PC-9 (cell line): ENCODE measurements at places on chromosomes 3 and 15.

DNA sequence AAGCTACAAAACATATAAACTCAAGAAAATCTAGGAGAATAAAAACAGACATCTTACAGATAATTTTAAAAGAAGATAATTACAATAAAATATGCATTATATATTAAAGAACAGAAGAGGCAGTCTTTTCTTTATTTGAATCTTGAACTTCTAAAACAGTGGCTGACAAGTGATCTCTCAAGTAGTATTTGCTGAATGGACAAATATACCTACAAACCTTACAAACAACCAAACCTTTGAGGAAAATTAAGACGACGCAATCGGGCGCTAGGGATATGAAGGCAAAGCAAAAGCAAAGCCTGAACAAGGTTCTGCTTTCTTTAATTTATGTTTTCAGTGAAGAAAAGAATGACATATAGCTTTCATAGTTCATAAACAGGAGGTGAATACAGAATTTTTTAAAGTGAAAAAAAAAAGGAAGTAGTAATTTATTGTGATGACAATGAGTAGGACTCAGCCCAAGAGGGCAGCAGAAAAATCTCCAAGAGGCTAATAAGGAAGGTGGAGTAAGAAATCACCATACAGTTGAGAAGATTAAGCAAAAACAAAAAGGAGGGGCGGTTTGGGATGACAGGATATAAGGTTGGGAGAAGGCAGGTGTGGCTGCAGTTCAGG lies 347.8 kb downstream of the TBC1D5 start:
- no peaks in the 10 kb centered on the region for H3K36me3 ChIP-seq
- H3K4me3 ChIP-seq, result no peak overlapping the region
- no peak overlapping the region for H3K27ac ChIP-seq
- H3K4me1 ChIP-seq, result no peaks in the 10 kb centered on the region

- H3K27me3 ChIP-seq, result no peaks in the 10 kb centered on the region
- H3K27ac ChIP-seq, result no peak overlapping the region
- no peak overlapping the region for H3K4me3 ChIP-seq
- no peaks in the 10 kb centered on the region for H3K4me1 ChIP-seq
- H3K36me3 ChIP-seq, result no peaks in the 10 kb centered on the region
These were observed 130.6 kb upstream of the FHIT start for GRCh38 chr3:61381745-61382392.

GRCh38 chr3:183555541-183556081 lies at the start of gene KLHL6:
Gene KLHL6, minus strand, starts transcription at chr3:183555706. Its CDS starts 53 bp downstream, at chr3:183555653.
- no peak within 1 kb of the TSS for H3K4me3 ChIP-seq
- H3K27me3 ChIP-seq, result no peaks in the 10 kb centered on the region
- H3K4me1 ChIP-seq, result no peaks in the 10 kb centered on the region
- no peak for DNase-seq
- no peak within 1 kb of the TSS for H3K27ac ChIP-seq

- no peaks in the 10 kb centered on the region for H3K36me3 ChIP-seq
- no peaks in the 10 kb centered on the region for H3K4me1 ChIP-seq
- H3K4me3 ChIP-seq, result no peak overlapping the region
- H3K27me3 ChIP-seq, result no peaks in the 10 kb centered on the region
- no peak for DNase-seq
These were observed 367.1 kb downstream of the UNC13C start for GRCh38 chr15:54345301-54345700.

- DNase-seq, result no peak
- H3K4me1 ChIP-seq, result peaks cover 19% of the 10 kb centered on the region
- no peaks in the 10 kb centered on the region for H3K27me3 ChIP-seq
- H3K36me3 ChIP-seq, result no peaks in the 10 kb centered on the region
These were observed 44.5 kb downstream of the ZDHHC19 start for GRCh38 chr3:196166741-196167140.

GRCh38 chr3:15289661-15290060 lies 42.7 kb downstream of the SH3BP5 start:
- H3K36me3 ChIP-seq, result no peaks in the 10 kb centered on the region
- no peak for DNase-seq
- no peak overlapping the region for H3K27ac ChIP-seq
- no peak overlapping the region for H3K4me3 ChIP-seq
- peaks cover 28% of the 10 kb centered on the region for H3K4me1 ChIP-seq

GRCh38 chr3:140711390-140712035 lies 33.6 kb downstream of the TRIM42 start:
- DNase-seq, result no peak
- no peaks in the 10 kb centered on the region for H3K36me3 ChIP-seq
- H3K27me3 ChIP-seq, result no peaks in the 10 kb centered on the region
- 0 out of 2 replicates have a peak, but pooled peaks cover 7% of the 10 kb centered on the region for H3K4me1 ChIP-seq

GRCh38 chr15:71709808-71710418 lies 100.4 kb upstream of the NR2E3 start:
- DNase-seq, result no peak
- no peaks in the 10 kb centered on the region for H3K36me3 ChIP-seq
- no peaks in the 10 kb centered on the region for H3K4me1 ChIP-seq
- H3K27me3 ChIP-seq, result no peaks in the 10 kb centered on the region
- no peak overlapping the region for H3K4me3 ChIP-seq

- no peak for DNase-seq
- no peak overlapping the region for H3K27ac ChIP-seq
- H3K4me3 ChIP-seq, result no peak overlapping the region
- no peaks in the 10 kb centered on the region for H3K4me1 ChIP-seq
- H3K27me3 ChIP-seq, result no peaks in the 10 kb centered on the region
- H3K36me3 ChIP-seq, result no peaks in the 10 kb centered on the region
These were observed 29.0 kb downstream of the GYG1 start for GRCh38 chr3:149020196-149020838.
